ENCODE measurements at places on chromosomes 16 and 17.

DNA sequence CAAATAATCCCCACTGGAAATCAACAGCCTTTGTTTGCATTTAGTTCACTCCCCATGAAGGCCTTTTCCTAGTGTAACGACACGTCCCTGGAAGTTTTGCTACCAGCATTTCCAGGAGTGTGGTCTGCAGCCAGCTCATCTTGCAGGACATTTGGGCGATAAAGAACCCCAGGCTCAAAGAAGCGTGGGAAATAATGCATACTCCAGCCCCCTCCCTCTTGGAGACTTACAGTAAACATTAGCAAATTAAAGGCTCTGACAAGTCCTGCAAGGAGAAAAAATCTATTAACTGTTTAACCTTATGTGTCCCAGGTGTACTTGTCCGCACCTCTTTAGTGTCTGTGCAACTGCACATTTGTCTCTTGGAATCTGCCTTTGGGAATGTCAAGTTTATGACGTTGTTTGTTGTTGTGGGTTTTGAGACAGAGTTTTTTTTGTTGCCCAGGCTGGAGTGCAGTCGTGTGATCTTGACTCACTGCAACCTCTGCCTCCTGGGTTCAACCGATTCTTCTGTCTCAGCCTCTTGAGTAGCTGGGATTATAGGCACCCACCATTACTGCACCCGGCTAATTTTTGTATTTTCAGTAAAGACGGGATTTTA is 131.1 kb downstream of the ABCC1 start:
- DNase-seq, result no peak

DNA sequence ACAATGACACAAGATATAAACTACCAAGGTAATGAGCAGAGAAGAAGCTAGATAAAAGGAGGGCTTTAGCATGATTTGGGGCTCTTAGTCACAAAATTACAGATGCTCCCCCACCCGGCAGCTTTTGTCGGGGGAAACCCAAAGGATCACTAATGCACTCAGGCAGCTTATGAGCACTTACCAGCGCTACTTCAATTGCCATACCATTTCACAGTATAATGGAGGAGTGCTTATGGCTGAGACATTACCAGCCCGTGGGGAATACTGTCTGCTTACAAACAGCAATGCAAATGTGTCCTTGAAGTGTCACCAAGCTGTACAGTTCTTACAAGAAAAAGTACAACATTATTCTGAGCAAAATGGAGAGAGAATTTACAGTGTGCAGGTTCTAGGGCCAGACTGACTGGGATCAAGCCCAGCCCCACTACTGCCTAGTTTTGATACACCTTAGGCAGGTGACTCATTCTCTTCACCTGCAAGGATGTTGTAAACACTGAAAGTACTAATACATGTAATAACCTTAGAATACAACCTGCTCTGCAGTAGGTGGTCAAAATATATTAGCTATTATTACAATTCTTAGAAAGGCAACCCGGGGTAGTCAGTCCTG is 16.3 kb downstream of the ANKFY1 start:
- no peak for DNase-seq

DNA sequence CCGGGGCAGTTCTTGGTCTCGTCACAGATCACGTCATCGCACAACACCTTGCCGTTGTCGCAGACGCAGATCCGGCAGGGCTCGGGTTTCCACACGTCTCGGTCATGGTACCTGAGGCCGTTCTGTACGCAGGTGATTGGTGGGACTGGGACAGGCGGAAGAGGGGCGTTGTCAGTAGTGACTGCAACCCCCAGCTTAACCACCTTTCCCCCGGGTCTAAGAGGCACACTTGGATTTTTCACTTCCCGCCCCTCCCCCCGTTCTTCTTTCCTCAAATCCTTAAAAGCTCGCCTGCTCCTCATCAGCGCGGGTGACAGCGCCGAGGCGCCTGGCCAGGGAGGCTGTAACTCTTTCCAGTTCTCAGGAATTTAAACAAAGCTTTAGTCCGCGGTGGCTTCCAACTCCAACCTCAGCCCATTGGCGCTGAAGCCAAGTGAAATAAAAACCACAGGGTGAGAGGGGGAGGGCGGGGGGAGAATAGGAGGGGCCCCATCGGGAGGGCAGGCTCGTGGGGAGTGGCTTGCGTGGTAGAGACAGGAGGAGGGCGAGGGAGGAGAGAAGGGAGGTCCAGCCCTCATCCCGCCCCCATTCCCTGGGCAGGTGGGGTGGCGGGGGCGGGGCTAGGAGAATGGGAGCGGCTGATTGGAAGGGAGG is 1.5 kb downstream of the COL1A1 start:
- peak; percentile 59 for DNase-seq

DNA sequence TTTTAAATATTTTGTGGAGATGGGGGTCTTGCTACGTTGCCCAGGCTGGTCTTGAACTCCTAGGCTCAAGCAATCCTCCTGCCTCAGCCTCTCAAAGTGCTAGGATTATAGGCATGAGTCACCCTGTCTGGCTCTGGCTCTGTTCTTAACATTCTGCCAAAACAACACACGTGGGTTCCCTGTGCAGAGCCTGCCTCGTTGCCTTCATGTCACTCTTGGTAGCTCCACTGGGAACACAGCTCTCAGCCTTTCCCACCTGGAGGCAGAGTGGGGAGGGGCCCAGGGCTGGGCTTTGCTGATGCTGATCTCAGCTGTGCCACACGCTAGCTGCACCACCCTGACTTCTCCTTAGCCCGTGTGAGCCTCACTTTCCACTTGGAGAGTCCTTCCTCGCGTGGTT is 19.3 kb downstream of the CRISPLD2 start:
- no peak for DNase-seq

DNA sequence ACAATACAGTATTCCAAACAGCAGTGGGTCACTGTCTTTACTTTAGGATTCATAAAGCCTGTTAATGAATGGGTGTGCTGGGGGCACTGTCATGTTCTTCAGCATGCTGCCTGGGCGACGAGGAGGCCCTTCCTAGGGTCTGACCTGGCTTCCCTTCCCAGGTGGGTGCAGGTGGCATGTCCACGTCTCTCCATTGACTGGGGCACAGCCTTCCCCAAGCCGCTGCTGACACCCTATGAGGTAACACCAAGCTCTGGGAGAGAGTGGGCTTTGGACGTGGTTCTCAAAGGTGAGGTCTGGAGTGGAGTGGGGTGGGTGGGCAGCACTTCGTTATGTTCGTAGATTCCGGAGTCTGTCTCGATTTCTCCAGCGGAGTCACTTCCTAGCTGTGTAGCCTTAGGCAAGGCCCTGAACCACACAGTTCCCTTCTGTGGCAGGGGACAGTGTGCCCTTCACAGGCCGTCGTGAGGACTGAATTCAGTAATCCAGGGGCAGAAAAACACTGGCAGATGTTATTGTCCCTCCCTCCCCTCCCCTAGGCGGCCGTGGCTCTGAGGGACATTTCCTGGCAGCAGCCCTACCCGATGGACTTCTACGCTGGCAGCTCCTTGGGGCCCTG is 771 bp upstream of the OVCA2 start:
- no peak for DNase-seq

DNA sequence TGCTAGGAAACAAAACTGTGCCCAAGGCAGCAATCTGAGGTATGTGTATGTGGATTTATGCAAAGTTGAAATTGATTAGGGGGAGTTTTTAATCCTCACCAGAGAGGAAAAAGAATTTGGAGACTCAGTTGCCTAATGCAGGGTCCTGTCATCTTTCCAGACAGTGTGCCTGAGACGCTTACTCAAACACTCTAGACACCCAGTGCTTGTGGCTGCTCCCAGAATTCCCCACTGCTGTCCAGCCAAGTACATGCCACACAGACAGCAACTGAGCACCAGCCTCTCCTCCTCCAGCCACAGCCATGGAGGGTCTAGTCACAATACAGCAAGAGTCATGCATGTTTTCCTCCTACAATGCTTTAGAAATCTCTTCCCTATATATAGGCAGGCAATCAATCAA is 118.1 kb downstream of the HIC1 start:
- no peak for DNase-seq

- no peak for DNase-seq
These were observed 1.7 kb downstream of the BLMH start for GRCh38 chr17:30290077-30290476.

DNA sequence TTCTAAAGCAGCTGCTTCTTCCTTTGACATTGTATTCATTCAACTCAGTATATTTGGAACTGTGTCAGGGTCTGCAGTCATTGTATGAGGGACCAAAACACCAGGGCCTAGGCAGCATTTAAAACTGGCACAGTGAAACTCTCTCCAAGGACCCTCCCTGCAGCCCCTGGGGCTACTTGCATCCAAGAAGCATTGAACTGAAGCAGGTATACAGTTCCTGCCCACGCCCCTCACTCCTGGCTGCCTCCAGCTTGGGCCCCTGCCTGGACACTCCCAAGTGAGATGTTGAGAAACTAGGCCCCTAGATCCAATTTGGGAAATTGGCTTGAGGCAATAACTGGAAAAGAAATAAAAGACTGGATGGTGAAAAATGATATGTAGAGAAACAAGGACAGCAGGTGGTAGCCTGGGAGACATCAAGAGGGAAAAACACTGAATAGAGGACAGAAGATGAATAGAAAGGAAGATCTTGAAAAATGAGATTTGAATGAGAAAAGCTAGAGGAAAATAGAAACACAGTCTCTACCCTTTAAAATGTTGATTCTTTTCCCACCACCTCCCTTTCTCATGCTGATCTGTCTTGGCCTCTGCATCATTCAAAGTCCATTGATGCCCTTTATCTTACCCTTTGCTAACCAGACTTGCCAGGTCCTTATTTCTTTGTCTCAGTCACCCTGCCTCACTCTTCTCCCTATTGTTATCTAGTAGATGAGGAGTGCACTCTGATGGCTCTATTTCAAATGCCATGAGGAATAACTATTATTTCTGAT is 368.8 kb upstream of the CDH8 start:
- DNase-seq, result no peak

Measured in activated CD4-positive, alpha-beta T cell treated with anti-CD3 and anti-CD28 coated beads, Interleukin-2, amount 50 U/mL, for 4 hours (primary cell).